Bone marrow (tissue), 2 donors: ENCODE measurements at places on chromosomes 1 and 21.

DNA sequence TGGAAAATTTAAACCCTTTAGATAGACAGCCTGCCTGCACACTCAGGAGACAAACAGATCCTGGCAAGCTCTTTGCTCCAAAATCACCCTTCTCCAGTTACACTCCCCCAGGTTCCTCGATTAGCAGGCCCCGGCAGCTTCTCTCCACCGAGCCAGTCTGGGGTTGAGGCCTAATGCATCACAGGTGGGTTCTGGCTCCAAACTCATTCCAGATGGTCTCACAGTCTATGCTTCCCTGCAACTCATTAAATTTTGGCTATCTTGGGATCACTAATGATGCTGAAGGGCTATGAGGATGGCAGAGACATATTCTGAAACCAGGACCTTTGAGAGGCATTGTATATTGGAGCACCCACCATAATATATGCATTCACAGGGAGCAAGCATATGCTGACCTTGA, 559.8 kb upstream of the USP24 start:
- no peak for DNase-seq

- DNase-seq: no peak
Measured at GRCh38 chr1:81540216-81540615, 260.5 kb upstream of the ADGRL2 start.

GRCh38 chr1:48701445-48701844, 75.2 kb downstream of the BEND5 start:
- DNase-seq: no peak

- DNase-seq: no peak
Measured at GRCh38 chr1:230407351-230407750, 18.8 kb downstream of the PGBD5 start.
